ENCODE measurements at places on chromosomes 4 and X.
A peak's percentile ranks its signal among the peaks of the same experiment; 100 is the strongest.

DNA sequence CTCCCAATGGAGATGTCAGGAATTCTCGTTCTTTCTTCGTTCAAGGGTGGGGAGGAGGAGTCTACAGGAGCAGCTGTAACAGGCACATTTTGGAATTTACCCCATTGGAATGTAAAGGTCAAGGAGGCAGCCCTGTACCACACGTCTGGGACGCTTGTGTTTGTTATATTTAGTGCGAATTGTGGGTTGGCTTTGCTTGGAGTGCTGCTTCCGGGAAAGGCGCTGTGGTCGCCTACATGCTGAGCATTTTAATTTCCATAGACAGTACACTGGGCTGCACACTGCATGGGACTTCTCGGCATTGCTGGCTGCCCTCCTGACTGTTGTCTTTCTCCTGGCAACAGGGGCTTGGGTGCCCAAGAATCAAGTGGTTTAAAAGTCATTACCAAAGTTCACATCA, 12.8 kb downstream of the GYG2 start:
- DNase-seq: no peak

DNA sequence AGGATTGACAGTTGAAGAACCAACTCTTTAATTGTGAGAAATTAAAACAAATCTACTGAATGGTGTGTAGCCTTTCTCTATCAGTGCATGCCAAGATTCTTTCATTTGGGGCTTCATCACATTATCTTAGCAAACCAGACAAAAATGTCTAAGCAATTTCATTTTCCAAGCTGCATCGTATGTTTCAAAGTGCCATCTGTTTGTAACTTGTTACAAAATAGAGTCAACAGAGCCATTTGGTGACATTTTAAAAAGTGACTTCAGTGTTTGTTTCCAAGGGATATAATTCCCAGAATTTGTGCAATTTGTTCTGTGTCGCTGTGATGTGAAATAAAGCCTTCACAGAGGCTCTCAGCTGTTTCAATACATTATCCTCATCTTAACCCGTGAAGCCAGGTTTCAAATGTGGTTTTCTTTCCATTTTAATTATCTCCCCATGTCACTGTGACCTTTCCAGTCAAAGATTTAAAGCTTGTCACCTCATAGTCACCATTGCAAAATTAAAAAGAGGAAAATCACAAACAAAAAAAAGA, 46.0 kb upstream of the C1QTNF7 start:
- DNase-seq: no peak

DNA sequence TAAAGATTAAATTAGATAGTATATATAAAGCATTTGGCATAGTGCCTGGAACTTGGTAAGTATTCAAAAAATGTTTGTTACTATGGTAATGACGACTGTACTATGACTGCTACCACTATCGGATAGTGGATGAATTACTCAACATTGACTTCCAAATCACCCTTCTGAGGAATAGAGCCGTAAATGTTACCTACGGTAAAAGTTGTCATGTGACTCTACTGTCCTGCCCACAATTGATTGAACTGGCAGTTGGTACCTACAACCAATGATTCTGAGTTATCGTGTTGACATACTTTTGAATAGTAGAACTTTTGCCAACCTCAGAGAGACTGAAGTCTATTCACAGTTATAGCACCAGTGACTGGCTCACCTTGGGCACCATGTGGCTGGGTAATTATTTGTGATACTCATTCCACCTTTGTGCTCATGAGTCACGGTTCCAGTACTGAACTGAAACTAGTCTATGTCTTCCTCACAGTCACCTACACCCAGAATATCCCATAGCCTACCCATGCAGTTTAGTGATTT, 185.5 kb upstream of the PITX2 start:
- DNase-seq: no peak

- DNase-seq: no peak
These were observed 12.2 kb upstream of the VMA21 start for GRCh38 chrX:151384807-151385206.

GRCh38 chr4:7872264-7872771, 67.3 kb downstream of the AFAP1 start:
- DNase-seq: no peak

- no peak for DNase-seq
These were observed 2.6 kb upstream of the ADH1B start for GRCh38 chr4:99323756-99324155.

GRCh38 chr4:165201806-165202205, 5.6 kb upstream of the KLHL2 start:
- no peak for DNase-seq

GRCh38 chrX:71111921-71112431, 599 bp upstream of the IL2RG start:
- no peak for DNase-seq

GRCh38 chr4:154877110-154877760, 96.2 kb downstream of the RBM46 start:
- DNase-seq: peak; percentile 66

GRCh38 chrX:22134681-22135080, 102.6 kb downstream of the PHEX start:
- DNase-seq: no peak

DNA sequence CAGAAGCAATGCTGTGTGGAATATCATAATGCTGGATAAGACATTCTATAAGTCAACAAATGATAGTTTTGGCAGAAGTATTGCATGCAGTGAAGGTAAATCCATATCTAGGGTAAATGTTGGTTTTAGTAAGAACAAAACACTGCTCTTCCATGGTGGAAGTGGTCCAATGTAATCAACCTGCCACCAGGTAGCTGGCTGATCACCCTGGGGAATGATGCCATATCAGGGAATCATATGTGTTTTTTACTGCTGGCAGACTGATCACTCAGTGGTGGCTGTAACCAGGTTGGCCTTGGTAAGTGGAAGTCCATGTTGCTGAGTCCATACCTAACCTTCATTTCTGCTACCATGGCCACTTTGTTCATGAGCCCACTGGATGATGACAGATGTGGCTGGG, 74.0 kb upstream of the CENPE start:
- DNase-seq: no peak

DNA sequence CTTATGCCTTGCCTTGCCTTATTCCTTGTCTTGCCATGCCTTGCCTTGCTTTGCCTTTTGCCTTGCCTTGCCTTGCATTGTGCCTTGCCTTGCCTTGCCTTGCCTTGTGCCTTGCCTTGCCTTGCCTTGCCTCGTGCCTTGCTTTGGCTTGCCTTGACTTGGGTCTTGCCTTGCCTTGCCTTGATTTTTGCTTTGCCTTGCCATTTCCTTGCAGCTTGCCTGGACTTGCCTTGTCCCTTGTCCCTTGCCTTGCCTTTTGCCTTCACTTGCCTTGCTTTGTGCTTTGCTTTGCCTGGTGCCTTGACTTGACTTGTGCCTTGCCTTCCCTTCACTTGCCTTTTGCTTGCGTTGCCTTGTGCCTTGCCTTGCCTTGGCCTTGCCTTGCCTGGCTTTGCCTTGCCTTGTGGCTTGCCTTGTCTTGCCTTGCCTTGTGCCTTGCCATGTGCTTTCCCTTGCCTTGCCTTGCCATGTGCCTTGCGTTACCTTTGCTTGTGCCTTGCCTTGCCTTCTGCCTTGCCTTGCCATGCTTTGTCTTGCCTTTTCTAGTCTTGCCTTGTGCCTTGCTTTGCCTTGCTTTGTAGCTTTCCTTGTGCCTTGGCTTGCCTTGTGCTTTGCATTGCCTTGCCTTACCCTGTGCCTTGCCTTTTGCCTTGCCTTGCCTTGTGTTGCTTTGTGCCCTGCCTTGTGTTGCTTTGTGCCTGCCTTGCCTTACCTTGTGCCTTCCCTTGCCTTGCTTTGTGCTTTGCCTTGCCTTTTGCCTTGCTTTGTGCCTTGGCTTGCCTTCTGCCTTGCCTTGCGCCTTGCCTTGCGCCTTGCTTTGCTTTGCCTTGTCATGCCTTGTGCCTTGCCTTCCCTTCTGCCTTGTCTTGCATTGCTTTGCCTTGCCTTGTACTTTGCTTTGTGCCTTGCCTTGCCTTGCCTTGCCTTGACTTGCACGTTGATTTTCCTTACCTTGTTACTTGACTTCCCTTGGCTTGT, 92.8 kb downstream of the TAB3 start:
- DNase-seq: no peak

- DNase-seq: no peak
These were observed 23.6 kb upstream of the GC start for GRCh38 chr4:71807469-71807868.

DNA sequence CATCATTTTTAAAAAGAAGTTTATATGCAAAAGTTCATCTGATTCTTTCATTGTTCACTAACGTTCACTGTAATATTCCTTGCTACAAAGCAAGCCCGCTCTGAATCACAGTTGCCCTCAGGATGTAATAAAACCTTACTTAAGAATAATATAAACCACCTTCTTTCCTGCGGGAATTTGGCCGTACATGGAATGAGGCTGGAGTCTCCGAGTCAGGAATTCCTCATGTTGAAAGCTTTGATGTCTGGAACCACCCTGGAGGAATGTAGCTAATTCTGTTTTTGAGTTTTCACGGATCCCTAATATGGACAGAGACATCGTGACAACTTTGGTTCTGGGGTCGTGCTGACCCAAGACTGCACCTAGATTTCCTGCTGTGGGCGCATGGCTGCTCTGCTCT, 58.5 kb downstream of the CRLF2 start:
- DNase-seq: no peak

GRCh38 chr4:17769406-17770174, 11.8 kb downstream of the FAM184B start:
- DNase-seq: no peak

DNA sequence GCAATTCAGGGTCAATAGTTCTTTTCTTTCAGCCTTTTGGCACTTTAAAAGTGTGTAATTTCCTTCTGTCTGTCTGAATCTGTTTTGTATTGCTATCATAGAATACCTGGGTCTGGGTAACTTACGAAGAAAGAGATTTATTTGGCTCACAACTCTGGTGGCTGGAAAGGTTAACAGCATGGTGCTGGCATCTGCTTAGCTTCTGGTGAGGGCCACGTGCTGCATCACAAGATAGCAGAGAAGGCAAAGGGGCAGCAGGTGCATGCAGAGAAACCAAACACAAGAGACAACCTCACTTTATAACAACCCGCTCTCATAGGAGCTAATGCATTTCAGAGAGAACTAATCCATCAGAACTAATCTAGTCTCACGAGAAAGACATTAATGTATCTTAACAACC, 18.8 kb downstream of the RGN start:
- no peak for DNase-seq

GRCh38 chr4:8568068-8568668, 12.0 kb upstream of the GPR78 start:
- no peak for DNase-seq

GRCh38 chr4:71872767-71873415, 89.0 kb upstream of the GC start:
- DNase-seq: no peak

- DNase-seq: no peak
These were observed 51.8 kb upstream of the RBPJ start for GRCh38 chr4:26269038-26269437.

DNA sequence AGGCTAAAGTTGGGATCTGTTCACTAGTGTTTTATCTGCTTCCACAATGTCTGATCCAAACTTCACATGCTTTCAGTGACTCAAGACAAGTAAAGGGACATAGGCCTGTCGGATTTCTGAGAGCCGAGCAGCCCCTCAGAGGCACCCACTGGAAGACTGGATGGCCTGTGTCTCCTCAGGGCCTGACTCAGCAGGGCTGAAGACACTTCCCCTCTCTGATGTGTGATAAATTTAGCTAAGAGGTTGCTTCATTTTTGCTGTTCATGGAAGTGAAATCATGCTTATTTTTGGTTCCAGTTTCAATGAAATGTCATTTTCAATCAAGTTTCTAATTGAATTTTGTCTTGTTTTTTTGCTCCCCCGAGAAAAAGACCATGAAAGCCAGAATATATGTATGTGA, 93.7 kb downstream of the MXRA5 start:
- no peak for DNase-seq

GRCh38 chrX:96576368-96576767, 108.3 kb upstream of the DIAPH2 start:
- DNase-seq: no peak

GRCh38 chrX:101973066-101973465, 41.2 kb upstream of the ZMAT1 start:
- DNase-seq: no peak

DNA sequence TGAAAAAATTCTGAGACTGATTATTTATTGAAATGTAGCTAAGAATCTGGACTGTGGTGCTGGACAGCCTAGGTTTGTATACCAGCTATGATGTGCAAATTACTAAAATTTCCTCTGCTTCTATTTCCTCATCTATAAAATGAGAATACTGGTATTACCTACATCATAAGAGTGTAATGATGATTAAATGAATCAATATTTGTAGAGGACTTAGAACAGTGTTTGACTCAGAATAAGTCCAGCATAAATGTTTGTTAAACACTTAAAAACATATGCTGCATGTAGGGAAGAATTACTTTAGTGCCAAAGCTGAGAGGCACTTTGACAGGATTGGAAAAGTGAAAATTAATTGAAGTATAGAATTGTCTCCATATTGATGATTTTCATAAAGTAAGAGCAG, 55.3 kb upstream of the TMPRSS11F start:
- DNase-seq: no peak

- DNase-seq: peak; percentile 94
These were observed 73.3 kb downstream of the TSPAN7 start for GRCh38 chrX:38634665-38635064.

DNA sequence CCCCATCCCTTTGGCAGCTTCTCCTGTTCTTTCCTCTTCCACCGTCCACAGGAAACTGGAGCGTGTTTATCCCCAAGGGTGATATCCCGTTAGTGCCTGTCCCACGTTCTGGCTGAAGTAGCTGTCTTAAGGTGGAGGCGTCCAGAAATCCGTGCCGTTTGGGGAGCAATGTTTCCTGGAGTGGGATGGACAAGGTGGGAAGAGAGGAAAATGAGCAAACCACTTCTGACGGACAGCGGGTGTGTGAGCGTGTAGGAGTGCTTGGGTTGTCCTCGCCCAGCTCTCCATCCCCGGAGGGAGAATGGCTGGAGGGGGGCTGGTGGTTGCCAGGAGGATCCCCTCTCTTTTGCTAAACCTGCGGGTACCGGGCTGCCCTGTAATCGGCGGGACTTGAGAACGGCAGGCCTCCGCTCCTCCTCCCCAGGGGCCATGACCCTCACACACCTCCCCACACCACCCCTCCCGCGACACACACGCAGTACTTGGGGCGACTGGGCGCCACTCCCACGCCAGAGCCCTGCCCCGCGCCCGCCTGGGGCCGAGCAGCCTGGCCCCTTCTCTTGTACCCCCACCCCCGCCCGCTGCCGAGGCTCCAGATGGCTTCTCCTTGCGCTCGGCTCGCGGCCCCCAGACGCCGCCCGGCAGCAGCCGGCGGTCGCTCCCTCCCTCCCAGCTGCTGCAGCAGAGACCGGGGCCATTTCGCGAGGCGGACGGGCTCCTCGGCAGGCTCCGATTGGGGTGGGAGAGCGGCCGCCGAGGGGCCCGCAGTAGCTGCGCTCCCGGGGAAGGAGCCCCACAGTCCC, 13.9 kb upstream of the PRDM8 start:
- DNase-seq: no peak

DNA sequence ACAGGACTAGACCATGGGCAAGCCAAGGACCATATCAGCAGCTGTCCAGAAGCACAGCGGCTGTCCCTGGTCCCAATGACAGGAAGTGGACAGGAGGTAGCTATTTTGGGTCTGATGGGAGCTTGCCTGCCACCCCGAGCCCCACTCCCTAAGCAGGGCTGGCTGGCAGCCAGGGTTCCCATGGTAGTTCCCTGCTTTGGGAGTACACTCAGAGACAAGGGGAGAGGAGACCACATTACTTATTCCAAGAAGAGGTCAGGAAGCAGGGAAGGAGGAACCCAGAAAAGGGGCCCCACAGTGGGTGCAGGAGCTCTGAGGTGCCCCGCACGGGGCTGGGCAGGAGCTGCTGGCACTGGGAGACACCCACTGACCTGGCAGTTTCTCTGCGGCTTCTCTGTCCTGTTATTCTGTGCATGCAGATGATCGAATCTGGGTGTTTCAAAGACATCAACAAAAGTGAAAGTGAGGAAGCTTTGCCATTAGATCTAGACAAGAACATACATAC, 36.3 kb downstream of the HTT-AS start:
- DNase-seq: peak; percentile 57
